ENCODE measurements at places on chromosomes 13 and 19.

- peak; percentile 77 for DNase-seq
Measured at GRCh38 chr13:26482451-26483197, 74.9 kb upstream of the WASF3 start.

- DNase-seq: no peak
Measured at GRCh38 chr13:79663435-79663834, 182.5 kb downstream of the NDFIP2 start.

GRCh38 chr13:51225029-51225428 is 2.8 kb downstream of the FAM124A start:
- DNase-seq: no peak

- no peak for DNase-seq
Measured at GRCh38 chr13:102838982-102839381, 6.8 kb upstream of the ERCC5 start.

GRCh38 chr19:42577016-42577415 is 17.7 kb downstream of the CEACAM8 start:
- DNase-seq: no peak

- no peak for DNase-seq
Measured at GRCh38 chr13:110872768-110873638, 41.9 kb downstream of the ANKRD10 start.

GRCh38 chr13:81760316-81760715 is 1419.4 kb upstream of the SPRY2 start:
- DNase-seq: no peak

GRCh38 chr19:19321141-19321577 is 530 bp downstream of the MAU2 start:
- no peak for DNase-seq

DNA sequence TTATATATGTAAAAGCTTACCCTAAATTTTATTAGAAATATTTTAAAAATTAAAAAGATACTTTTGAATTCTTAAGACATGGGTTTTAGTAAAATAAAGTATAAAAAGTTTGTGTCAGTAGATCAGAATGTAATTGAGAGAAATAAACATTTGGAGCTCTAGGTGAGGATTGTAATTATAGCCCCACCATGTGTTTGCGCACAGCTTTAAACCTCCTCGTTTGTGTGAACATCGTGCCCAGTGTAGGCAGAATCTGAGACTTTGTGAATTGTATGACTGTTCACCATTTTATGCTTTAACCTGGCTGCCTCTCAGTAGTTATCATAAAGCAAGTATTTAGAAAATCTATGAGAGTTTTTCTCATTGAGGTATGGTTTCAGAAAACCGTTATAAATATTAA is 29.1 kb downstream of the CUL4A start:
- DNase-seq: peak; percentile 14

DNA sequence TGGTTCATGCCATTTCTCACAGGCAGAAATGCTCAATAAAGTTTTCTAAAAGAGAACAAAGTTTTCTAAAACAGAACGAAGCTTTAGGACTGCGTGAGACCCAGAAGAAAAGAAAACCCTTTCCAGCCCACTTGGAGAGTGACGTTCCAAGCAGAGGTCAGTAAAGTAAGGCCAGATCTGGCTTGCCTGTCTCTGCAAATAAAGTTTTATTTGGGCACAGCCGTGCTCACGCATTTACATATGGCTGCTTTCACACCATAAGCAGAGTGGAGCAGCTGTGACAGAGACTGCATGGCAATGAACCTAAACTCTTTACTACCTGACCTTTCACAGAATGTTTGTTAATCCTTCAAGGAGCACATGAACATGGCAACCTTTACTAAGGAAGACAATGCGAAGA is 23.6 kb downstream of the IRS2 start:
- no peak for DNase-seq

DNA sequence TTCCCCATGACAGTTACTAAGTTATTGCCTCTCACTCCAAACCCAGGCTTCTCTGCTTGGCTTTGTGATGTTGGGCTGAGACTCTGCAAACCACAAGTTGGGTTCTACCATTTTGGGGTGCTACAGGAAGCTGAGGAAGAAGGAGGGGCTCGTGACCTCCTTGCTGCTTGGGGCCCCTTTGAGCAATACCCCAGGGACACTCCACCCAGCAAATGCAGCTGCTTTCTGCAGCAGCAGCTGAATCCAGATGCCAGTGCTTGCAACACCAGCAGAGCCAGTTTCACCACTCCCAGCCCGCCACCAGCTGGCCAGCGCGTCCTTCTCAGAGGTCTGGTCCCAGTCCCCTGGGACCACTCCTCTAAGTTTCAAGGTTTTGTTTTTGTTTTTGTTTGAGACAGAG is 22.0 kb upstream of the UBAC2 start:
- peak; percentile 30 for DNase-seq

DNA sequence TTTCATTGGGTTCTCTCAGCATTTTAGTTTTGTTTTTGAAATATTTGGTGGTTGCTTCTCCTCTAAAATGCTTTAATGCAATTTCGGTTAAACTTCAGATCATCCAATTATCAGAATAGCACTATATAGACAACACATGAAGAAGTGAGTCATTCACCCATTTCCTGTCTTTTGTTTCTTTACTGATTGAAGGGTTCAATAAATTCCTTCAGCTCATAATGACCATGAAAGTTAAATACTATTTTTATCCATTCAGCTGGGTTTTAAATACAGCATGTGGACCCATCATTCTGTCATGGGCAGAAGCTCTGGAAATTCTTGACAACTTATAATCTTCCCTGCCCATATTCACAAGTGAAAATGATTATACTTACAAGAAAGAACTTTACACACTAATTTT is 187.2 kb downstream of the ITGBL1 start:
- DNase-seq: no peak
